ENCODE measurements at places on chromosomes 12 and 14.
A peak's percentile ranks its signal among the peaks of the same experiment; 100 is the strongest.

- DNase-seq = no peak
These were observed 64.9 kb upstream of the DAAM1 start for GRCh38 chr14:59123531-59123930.

DNA sequence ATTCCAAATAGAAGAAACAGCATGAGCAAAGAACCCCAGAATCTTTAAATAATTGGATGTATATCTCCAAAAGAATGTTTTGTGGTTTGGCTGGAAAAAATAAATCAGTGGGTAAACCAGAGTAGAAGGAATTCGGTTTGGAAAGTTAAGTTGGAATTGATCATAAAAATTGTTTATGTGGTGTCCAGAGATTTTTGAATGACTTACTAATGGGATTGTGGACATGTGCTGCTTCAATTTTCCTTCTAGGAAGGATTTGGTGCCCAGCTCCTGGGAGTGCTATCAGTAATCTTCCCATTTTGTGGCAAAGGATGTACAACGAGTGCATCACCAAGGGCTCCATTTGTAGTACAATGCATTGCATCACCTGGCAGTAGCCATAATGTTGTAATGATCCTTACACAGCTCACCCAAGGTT lies 224.8 kb downstream of the SLC16A7 start:
- DNase-seq = no peak

DNA sequence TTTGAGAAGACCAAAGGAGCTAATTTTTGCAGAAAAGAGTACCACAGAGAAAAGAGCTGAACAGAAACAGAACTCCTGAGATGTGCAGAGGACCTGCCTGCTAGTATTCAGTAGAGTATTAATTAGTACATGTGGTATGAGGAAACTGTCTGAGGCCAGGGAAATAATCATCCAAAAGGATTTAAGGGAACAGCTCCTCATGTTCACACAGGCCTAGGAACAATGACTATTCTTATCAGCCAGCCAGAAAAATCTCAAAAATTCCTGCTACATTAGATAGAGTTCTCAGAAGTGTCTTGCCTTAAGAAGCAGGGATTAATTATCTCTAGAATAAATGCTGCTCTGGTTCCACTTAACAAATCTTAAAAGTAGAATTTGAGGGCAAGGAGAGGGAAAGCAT lies 36.4 kb downstream of the PKP2 start:
- no peak for DNase-seq

GRCh38 chr14:74685056-74685455 lies 27.8 kb downstream of the AREL1 start:
- DNase-seq = no peak

DNA sequence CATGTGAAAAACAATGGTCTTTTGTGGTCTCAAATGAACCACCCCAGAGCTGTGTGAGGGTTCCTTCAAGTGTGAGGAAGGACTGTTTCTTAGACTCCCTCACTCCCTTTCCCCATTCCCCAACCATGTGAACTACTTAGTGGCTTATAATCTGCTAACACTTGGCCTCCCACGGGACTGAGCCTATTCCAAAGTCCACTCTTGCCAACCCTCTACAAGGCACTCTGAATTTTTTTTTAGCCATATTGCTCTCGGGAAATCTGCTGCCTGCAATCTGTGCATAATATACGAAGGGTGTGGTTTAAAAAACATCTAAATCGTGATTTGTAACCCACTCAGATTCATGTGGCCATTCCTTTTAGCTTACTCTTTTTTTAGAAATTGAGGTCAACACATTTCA lies 2.6 kb downstream of the SVOP start:
- DNase-seq = peak; percentile 12

Data from vagina (tissue), 2 donors.